ENCODE measurements at places on chromosomes 3 and 15.

GRCh38 chr3:188926741-188927511, 244.8 kb upstream of the TPRG1 start:
- no peak for DNase-seq

DNA sequence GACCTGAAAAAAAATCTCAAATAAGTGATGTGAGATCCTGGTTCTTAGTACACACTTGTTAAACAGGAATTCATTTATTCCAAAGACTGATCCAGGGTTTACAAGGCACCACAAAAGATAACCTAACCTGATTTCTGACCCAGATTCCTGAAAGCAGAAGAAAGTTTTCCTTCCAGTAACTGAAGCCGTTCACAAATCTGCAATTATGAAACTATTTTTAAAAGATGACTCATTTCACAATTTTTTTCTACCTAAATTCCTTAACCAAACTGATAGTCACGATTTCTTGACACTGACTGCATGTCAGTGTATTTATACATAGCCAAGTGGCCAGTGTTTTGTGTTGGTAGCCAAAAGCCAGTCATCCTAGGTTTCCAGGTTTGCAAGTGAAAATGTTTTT, 17.1 kb downstream of the SLC9A9 start:
- no peak for DNase-seq

GRCh38 chr3:57951066-57951882, 56.9 kb upstream of the FLNB start:
- DNase-seq, result no peak

DNA sequence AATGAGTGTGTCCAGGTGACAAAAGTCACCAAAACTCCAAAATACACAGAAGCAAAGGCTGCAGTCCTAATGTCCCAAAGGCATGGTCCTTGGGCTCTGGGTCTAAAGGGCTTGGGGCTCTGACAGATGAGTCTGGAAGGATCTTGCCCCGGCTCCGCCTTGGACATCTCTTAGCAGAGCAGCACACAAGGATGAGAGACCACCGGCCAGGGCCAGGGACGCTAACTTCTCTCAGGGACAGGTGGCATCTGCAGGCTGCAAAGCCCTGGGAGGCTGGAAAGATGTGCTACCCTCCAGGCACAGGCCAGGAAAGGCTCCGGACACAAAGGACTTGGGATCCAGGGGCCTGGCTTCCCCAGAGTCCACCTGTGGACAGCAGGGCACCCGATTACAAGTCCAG, 14.1 kb upstream of the SHISA5 start:
- DNase-seq, result no peak

- no peak for DNase-seq
Observed at GRCh38 chr3:139560411-139560810, 20.9 kb upstream of the RBP1 start.

GRCh38 chr3:110077093-110077492, 739.7 kb upstream of the DPPA4 start:
- DNase-seq, result no peak

- DNase-seq, result no peak
Observed at GRCh38 chr15:52039925-52040781, 21.1 kb downstream of the MAPK6 start.

DNA sequence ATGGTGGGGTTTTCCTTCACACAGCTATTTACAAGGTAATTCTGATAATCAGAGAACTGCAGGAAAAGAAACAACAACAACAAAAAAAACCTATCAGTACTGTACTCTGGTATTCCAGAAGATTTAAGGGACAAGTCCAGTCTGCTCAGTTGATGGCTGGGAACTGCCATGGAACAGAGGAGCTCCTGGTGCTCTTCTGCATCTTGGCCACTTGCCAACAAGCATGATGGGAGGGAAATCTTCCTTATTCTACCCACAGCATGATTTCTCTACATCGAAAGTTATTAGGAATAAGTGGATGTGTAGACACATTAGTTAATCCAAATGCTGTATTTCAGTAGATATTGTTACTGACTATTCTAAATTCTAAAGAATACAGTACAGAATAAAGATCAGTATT, 51.7 kb downstream of the RASGRP1 start:
- DNase-seq, result no peak

DNA sequence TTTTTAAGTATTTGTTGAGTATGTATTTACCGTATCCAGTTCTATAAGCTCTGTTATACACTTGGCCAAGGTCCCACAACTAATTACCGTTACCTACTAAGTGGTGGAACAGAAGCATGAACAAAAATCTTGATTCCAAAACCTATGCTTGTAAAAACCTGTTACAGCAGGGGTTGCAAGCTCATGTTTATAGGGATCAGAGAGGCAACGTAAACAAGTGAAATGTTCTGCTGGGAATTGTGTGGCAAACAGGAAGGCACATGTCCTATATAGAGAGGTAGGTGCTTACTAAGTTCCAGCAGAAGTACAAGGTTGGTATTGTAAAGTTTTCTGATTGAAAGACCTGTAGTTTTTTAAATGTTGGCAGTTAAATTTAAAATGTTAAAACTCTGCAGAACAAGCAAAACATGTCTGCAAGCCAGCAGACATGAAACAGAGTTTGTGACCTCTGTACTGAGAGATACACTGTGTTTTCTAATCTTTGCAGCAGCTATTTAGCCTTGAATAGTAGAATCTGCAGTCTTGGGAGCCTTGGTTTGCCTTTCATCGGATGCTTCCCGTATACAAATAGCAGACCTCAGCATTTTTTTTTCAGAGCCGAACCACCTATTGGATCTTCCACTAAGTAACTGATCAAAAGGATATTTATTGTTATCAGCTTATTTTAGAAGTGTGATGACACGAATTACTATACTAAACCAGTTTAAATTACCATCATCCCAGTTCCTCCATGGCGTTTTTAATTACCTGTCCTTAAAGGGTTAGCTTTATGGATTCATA, 11.4 kb downstream of the IREB2 start:
- DNase-seq, result no peak

DNA sequence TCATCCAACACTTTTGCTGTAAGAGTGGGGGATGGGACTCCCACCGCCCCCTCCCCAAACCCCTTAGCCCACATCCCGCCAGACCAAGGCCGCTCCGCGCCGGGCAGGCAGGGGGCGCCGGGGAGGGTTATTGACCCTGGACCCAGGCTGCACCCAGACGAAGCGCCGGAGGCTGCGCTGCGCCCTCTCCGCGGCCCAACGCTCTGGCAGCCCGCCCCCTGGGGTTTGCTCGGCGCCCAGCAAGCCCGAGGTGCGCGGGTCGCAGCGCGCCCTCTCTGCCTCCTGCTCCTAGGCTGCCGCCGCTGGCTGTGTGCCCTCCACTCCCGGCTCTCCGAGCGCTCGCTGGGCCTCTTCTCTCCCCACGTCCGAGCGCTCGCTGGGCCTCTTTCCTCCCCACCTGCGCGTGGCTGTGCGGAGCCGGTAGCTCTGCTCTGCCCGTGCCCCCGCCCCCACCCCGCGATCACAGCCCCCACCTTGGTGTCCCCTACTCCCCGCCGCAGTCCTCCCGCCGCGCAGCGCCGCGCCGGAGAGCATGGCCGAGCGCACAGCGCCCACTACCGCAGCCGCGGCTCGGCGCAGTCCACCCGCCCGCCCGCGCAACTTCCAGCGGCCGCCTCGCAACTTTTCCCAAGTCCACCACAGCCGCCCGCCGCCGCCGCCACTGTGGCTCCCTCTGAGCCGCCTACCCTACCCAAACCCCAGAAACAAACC, 1.2 kb downstream of the MECOM start:
- no peak for DNase-seq

- DNase-seq, result no peak
Observed at GRCh38 chr3:127286571-127287140, 1.2 kb downstream of the PRR20G start.

DNA sequence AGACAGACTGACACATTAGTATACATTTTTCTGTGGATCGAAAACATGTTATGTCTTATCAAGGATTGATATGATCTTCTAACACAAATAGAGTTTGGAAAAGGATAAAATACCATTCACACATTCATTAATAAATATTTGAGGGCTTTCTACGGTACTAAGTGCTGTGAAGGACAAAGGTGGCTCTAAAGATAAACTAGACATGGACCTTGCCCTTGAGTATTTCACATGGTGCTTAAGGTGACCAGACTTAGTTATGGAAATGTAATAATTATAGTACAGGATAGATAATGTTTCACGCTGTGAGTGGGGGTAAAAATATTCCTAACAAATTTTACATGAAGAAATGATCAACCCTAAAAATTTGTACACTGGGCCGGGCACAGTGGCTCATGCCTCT, 3.8 kb upstream of the RAP2B start:
- no peak for DNase-seq

DNA sequence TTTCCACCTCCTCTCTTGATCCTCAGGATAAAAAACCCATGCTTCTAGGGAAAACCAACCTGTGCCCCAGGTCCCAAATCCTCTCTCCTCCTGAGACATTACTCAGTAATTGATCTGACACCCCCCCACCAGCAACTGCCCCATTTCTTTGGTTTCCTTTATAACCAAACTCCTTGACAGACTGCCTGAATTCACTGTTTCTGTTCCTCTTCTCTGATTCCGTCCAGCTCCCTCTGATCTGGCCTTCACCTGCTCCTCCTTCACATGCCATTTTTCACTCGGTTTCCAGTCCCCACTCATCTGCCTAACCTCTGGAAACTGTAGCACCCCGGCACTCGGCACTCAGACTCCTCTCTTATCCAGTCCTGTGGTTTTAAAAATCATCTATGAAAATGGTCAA, 2.1 kb downstream of the CCDC51 start:
- DNase-seq, result no peak

GRCh38 chr3:21392526-21392925, 358.5 kb downstream of the ZNF385D start:
- no peak for DNase-seq

- no peak for DNase-seq
Observed at GRCh38 chr15:39585389-39585841, 4.5 kb downstream of the THBS1 start.

Data from CD4-positive, alpha-beta T cell treated with Interferon alpha-2 for 1 hour (primary cell).